ENCODE measurements at places on chromosomes 16 and 17. TPM values are rescaled to one million over a fixed set of nuclear protein-coding genes. Genes with fewer than 3 reads are reported as not detected.

- no peak for DNase-seq
Measured at GRCh38 chr16:87728026-87728425, 37.8 kb downstream of the KLHDC4 start.

DNA sequence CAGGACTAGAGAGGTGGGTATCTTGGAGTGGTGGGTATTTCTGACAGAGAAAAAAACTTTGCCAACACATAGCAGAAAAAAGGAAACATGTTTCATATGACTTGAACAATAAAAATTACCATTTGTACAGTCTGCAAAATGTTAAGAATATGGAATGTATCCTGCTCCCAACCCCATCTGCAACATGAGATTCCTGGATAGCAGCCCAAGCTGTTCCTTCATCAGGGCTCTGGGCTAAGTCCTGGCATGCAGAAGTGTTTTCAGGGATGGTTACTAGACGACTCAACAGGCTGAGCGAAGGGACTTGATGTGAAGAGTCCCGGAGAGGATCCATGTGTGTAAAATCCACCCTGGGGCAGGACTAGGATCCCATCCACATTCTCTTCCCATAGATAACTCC, 121.0 kb upstream of the IRX3 start:
- no peak for DNase-seq

The ATF7IP2 gene
- 88.1 TPM for total RNA-seq

DNA sequence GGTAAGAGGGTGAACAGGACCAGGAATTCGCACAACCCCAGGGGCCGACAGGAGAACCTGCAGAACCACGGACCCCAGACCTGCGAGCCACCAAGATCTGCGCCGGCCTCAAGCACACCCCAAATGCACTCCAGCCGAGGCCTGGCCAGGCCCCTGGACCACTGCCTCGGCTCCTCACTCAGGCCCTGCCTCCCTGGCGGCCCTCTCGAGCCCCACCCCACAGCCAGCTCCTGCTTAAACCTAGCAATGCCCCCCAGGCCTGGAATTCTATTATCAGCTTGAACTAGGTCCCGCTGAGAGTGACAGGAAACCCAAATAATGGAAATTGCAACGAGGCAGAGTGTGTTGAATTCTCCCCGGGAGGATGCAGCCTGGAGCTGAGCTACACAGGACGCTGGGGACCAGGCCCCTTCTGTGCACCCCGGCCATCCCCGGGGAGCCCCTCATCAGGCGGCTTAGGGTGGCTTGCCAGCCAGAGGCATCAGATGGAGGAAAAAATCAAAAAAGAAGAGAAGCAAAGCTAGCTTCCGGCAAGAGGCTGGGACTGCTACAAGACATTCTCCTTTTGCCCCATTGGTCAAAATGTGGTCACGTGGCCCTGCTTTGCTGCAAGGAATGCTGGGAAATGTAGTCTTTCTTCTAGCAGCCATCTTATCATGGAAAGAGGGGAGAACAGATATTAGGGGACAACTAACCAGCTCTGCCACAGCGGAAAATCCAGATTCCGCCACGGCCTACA, 2.4 kb upstream of the ENPP7 start:
- DNase-seq, result peak; percentile 82

The RNF222 gene
- total RNA-seq, result 1.1 TPM

The EXOC3L1 gene
- not detected for total RNA-seq

- DNase-seq, result no peak
Measured at GRCh38 chr16:74749291-74750055, 25.1 kb downstream of the FA2H start.

The CHAD gene
- total RNA-seq, result not detected

DNA sequence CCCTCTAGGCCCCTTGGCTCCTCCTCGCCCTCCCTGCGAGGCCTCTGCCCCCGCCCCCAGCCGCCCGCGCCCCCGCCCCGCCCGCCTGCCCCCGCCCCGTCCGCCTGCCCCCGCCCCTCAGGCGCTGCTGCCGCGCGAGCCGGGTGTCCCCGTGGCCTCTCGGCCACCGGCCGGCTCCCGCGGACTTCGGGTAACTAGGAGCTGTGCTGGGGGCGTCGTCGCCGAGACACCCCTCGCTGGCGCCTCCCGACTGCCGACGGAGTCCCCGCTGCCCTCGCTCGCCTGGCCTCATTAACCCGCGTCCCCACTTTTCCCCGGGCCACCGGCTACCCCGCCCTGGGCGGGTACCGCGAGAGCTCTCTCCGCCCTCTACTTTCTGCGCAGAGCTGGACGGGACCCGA, at the start of gene TLCD1:
Gene TLCD1 (minus strand): TSS at position 8 of the 401 bp plus-strand sequence. CDS start 136 bp downstream, outside the sequence.
- peak; percentile 56 for DNase-seq

GRCh38 chr16:83058376-83058775, 431.6 kb downstream of the CDH13 start:
- DNase-seq, result no peak

- DNase-seq, result no peak
Measured at GRCh38 chr17:68498479-68499326, 13.5 kb upstream of the PRKAR1A start.

DNA sequence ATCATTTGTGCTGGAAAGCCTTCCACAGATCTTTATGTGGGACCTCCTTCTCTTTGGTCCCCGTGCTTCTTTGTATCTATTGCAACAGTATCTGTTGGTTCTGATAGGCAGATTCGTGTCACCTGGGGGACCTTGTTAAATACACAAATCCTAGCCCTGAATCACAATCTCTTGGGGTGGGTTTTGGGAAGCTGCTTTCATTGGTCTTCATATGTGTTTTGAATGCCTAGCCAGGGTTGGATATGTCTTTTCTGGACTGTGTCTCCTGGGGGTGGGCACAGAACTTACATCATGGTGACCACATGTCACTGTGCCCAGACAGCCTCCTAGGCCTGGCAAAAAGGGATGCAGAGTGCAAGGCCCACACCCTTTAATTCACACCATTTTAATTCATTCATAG, 81.0 kb upstream of the HNF1B start:
- no peak for DNase-seq

The CCL15 gene
- not detected for total RNA-seq

GRCh38 chr17:32118835-32119234, 23.5 kb upstream of the RHOT1 start:
- DNase-seq, result no peak

The TBC1D3I gene
- total RNA-seq, result 0.41 TPM

The SMIM36 gene
- total RNA-seq, result not detected

GRCh38 chr17:8284126-8284525, 4.3 kb upstream of the RANGRF start:
- no peak for DNase-seq

The LLGL2 gene
- 32.7 TPM for total RNA-seq

The SLC9A5 gene
- 2.0 TPM for total RNA-seq

- peak; percentile 23 for DNase-seq
Measured at GRCh38 chr17:79082311-79083190, 7.9 kb downstream of the ENGASE start.

GRCh38 chr16:30533748-30534367, 800 bp downstream of the ZNF747 start:
- DNase-seq, result no peak

The DPEP3 gene
- 0.58 TPM for total RNA-seq

The ODF4 gene
- total RNA-seq, result not detected

The PPP1R1B gene
- not detected for total RNA-seq

DNA sequence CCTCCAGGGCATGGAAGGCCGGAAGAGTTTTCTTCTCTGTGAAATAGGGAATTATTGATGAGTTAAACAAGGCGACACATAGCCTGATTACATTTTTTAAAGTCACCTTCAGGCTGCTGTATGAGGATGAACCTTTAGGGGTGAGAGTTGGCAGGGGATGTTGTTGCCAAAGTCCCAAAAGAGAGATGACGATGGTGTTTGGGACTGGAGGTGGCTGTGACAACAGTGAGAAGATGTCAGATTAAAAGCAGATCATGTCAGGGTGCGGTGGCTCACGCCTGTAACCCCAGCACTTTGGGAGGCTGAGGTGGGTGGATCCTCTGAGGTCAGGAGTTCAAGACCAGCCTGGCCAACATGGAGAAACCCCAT, 16.8 kb upstream of the ASGR2 start:
- DNase-seq, result no peak

DNA sequence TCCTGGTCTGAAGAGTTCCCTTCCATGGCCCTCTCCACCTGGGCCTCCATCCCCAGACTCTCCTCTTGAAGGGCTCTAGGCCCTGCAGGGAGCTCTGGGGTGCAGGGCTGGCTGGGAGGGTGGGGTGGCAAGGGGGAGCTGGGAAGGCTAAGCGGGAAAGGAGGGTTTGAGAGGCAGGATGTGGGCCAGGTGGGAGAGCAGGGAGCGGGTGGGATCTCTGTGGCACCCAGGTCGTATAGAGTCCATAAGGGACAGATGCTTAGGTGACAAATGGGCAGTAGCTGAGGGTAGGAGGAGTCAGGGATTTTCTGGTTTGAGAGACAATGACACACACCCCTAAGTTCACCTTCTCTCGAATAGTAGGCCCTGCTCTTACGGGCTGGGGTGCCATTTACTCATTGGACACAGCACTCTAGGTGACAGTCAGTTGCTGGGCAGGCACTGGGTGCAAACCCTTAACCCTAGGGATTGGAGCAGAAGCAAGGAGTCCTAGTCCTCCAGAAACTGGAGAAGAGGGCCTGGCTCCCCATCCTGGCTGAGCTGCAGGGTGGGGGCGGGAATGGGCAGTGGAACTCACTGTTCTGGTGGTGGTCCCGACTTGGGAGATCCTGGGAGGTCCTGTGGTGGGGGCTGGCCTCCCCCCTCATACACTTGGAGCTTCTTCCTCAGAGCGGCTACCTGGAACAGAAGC, 15.3 kb downstream of the KIF18B start:
- DNase-seq, result no peak

DNA sequence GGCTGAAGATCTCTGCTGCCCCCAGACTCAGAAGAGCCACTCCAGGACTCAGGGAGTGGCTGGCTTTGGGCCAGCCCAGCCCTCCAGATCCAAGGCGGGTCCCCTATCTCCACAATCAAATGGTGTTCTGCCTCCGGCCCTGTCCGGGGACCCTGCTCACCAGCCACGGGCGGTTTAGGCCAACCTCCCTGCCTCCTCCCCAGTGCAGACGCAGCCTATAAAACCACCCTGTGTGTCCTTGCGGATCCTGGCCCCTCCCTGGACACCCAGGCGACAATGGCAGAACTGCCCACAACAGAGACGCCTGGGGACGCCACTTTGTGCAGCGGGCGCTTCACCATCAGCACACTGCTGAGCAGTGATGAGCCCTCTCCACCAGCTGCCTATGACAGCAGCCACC, at the start of gene SLC12A3:
Gene SLC12A3 (plus strand): TSS at position 248 of the 400 bp plus-strand sequence. CDS start 29 bp downstream, at position 277.
- no peak for DNase-seq
